ENCODE measurements at places on chromosomes 1 and 21.

DNA sequence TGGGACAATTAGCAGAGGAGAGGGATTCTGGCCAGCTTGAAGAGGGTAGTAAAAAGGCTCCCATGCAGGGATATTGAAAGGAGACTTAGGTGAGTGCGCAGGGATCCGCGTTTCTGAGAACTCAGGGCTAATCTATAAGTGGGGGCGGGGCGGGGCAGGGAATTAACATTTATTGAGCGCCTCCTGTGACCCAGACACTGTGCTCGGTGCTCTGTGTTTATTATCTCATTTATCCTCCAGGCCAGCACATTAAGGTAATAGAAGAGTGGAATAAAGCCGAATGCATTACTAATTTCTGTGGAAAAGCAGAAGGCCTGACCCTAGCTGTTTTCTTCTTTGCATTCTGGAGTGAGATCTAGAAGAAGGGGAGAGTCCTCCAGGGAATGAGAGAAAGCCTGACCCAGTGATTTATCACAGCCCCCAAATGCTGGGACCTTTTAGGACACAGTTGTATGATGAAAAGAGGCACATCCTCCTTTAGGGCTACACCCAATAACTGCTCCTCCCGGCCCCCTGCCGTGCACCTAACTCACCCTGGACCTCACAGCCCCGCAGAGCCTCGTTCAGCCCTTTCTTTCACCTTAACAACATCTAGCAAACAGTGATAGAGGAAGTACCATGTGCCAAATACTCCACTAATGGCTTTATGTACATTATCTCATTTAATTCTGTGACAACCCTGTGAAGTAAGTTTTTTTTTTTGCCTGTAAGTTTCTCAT is 317.6 kb downstream of the PBX1 start:
- ATAC-seq: no peak

DNA sequence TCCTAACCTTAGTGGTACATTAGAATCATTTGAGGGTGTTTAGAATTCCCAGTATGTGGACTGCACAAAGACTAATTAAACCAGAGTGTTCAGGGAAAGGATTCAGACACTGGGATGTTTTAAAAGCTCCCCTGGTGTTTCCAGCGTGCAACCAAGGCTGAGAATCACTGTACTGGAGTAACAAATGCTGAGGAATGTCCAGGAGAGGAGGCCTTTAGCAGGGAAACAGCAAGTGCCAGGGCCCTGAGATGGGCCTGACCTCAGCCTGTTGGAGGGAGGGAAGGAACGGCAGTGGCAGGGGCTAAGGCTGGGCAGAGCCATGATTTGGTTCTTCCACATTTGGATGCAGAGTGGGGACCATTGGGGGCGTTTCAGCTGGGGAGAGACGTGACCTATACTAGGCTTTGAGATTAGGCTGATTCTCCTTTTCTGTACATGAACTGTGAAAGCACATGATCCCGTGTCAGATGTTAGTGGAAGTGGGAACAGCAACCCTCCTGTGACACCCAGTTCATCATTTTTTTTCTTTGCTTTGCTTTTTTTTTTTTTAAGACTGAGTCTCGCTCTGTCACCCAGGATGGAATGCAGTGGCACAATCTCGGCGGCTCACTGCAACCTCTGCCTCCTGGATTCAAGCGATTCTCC is 49.3 kb downstream of the KANK4 start:
- ATAC-seq: no peak

- ATAC-seq: no peak
Observed at GRCh38 chr1:149849947-149850360, 49.4 kb upstream of the BOLA1 start.

DNA sequence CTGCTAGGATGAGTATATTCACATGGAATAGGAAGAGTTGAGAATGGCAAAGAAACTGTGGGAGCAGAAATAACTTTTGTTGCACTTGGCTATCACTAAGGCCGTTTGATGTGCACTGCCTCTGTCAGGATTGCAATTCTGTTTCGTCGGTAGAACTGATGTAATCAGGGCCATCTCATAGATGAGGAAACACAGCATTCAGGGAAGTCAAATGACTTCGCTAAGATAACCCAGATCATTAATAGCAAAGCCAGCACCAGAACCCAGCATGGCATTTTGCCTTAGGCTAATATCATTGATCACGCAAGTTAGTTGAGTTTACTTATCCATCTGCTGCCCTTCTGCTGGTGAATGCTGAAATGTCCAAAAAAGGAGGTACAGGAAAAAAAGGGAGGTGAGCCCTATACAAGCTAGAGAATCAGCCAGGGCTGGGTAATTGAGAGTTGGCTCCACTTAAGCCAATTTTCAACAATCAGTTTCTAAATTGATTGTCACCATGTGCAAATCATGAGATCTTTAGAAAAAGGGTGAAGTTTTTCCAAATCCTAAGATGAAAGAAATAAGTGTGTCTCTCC is 7.6 kb downstream of the RASSF5 start:
- no peak for ATAC-seq

- ATAC-seq: no peak
Observed at GRCh38 chr1:74426208-74426937, 86.0 kb downstream of the LRRC53 start.

DNA sequence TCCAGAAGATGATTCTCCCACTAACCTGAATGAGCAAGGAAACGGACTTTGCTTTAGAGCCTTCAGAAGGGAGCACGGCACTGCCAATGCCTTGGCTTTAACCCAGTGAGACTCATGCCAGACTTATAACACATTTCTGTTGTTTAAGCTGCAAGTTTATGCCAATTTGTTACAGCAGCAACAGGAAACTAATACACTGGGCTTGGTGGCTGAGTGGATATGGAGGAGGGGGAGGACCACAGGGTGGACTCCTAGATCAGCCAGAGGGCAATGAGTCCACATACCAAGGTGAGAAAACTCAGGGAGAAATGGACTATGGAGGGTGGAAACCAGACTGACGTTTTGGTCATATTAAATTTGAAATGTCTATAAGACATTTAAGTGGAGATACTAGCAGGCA is 156.2 kb upstream of the KCNJ6 start:
- ATAC-seq: no peak

- no peak for ATAC-seq
Observed at GRCh38 chr1:29424266-29424665, 187.9 kb downstream of the PTPRU start.

- ATAC-seq: no peak
Observed at GRCh38 chr1:150002217-150002616, 8.3 kb downstream of the OTUD7B start.

GRCh38 chr1:54340434-54340833 is 65.8 kb downstream of the SSBP3 start:
- ATAC-seq: no peak

- peak; percentile 30 for ATAC-seq
Observed at GRCh38 chr1:40096646-40096976, 441 bp downstream of the PPT1 start.

DNA sequence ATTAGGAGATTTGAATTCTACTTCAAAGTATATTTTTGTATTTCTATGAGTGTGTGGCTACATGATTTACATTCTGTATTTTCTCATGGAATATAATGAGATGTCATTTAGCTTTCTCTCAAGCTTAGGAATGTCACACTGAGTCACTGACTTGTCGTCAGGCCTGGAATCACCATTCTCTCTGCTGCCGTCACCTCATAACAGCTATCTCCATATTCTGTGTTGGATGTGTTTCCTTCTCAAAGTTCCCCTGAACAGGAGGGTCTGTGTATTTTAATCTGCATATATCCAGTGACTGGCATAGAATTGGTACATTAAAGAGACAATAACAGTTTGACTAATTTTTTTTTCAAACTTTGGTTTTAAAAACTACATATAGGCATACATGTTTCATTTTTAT is 35.9 kb downstream of the LYPLAL1 start:
- no peak for ATAC-seq

- ATAC-seq: no peak
Observed at GRCh38 chr1:154994269-154994587, 842 bp downstream of the LENEP start.

DNA sequence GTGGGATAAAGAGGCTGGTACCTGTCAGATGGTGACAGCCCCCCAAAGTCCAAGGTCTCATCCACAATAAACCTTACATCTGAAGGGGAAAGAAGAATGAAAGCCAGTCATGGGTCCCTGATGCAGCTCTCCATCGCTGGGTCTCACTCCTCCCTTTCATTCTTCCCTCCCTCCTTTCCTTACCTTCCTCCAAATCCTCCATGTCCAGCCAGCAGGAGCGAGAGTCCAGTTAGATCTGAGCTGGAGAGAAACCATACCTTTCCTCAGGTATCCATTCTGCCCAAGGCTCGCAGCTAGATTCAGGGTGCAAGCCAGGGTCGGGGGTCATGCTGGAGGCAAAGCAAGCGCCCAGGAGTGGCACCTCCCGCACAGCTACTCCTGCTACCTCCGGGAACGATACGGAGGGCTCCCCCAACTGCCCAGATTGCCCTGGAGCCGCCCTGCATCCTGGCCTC is 421 bp downstream of the PSRC1 start:
- ATAC-seq: no peak

- ATAC-seq: no peak
Observed at GRCh38 chr1:69121723-69122122, 446.0 kb upstream of the LRRC7 start.

DNA sequence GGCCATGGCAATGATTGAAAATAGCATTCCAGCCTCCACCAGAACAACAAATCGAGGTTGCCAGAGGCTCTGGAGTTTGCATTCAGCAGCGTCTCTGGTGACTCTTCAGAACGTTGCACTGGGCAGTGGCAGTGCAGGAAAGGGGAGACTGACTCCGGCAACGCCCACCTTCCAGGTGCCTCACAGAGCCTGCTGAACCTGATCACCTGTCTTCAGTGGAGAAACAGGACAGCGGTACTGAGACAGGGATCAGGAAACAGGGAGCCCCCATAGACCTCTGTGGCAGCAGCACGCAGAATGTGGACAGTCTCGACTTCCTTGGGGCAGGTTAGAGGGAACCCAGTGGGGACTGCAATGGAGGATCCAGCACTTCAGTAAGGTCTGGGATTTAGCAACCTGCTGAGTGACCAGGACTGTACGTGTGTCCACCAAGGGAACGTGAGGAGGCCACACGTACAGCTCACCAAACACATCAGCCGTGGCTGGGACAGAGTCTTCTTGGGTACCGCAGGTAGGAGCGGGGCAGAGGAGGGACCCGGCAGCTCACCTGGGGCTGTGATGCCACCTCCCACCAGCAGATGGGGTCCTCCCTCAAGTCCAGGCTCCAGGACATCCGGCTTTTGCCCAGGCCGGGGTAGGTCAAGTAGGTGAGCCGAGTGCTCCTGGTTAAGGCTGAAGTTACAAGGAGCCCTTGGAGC is 128.6 kb downstream of the PRDM2 start:
- ATAC-seq: no peak

DNA sequence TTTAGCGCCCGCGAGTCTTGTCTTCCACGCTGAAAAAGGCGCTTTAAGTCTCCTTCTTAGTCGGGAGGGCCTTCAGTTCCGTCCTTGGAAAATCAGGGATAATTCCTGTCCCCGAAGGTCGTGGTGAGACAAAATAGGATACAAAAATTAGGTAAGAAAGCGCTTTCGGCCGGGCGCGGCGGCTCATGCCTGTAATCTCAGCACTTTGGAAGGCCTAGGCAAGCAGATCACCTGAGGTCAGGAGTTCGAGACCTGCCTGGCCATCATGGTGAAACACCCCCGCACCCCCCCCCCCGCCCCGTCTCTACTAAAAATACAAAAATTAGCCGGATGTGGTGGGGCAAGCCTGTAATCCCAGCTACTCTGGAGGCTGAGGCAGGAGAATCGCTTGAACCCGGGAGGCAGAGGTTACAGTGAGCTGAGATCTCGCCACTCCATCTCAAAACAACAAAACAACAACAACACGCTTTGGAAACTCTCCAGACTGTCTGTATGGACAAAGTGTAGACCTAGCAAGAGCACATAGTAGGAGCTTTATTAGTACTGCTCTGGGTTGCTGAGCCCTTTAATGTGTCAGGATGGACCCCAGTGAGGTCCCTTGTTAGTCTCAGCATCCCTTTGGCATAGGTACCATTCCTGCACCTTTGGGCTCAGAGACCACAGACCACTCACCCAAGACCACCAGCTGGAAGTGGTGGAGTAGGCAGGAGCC is 790 bp upstream of the TMEM54 start:
- no peak for ATAC-seq

- no peak for ATAC-seq
Observed at GRCh38 chr1:217273866-217274265, 357.0 kb downstream of the GPATCH2 start.

- no peak for ATAC-seq
Observed at GRCh38 chr1:225670806-225671733, 18.1 kb upstream of the ENAH start.

DNA sequence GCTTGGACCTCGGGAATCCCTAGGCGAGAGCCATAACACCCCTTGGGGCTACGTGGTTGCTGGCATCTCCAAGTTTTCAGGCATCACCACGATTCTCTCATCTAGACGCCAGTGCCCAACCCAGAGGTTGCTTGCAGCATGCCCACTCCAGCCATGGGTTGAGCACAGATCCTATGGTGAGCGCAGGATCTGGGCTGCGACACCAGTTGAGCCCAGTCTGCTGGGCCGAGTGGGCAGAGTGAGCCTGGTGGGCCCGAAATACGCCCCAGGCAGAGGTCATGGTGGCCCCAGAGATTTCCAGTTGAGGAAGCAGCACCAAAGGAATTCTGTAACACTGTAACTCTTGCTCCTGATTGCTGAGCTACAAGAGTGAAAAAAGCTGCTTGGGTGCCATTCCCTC is 46.1 kb upstream of the GRIK1 start:
- ATAC-seq: no peak

DNA sequence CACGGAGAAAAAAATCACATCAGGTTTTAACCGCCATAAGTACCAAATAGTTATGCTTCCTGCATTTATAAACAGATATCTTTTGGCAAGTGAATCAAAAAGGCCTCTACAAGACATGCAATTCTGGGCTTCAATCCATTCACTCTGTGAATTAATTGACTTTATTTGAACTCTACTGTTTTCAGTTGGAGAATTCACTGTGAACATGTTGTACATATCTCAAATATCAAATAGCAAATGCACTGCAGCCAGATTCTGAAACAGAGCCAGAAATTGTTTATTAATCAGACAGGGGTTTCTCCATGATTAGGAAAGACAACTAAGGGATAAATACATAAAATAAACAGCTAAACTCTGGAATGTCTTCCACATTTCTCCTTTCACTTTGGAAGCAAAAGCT is 445.4 kb upstream of the NFIA start:
- no peak for ATAC-seq

DNA sequence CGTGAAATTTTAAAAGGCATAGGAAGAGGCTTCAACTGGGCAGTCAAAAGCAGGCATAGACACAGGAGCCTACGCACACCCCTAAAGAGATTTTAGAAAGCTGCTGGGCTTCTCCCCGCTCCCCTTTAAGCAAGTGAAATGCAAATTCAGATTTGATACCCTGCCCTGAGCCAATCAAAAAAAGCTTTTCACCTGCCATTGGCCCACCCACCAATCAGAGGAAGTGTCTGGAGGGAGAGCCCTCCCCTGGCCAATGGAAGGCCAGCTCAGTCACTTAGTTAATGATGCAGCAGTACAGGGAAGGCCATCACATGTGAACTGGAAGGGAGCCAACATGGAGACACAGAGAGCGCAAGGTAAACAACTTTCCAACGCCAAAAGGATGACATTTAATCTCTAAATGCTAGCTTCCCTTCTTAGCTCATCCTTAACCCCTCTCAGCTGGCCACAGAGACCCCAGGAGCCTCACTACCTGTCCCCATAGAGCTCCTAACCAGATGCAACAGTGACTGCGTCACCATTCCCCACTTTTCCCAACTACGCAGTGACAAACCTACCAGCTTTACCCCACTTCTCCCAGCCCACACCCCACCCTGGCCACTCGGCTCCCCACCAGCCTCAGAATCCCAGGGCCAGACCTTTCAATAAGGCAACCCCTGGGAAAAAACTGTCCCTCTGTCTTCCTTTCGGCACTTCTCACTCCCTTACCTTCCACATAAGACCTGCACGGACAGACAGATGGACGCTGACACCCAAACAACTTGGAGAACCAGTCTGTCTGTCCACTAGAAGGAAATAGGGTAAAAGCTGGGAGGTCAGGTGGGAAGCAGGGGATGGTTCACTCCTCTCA is 71.0 kb downstream of the CD46 start:
- peak; percentile 52 for ATAC-seq
